SK-MEL-5 (cell line): ENCODE measurements at places on chromosomes 3 and 15.

DNA sequence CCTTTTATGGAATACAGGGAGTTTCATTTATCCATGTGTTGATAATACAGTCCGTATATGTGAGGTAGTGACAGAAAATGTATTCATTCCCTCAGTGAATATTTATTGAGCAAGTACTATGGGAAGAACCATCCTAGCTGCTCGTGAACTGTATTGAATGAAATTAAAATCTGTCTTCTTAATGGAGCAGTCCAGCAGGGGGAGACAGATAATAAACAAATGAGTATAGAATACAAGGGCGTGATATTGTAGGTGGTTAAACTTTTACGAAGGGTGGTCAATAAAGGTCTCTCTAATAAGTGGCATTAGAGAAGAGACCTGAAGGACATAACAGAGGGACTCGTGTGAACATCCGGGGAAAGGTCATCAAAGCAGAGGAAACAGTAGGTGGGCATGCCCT is 62.7 kb upstream of the OSTN start:
- peak; percentile 61 for DNase-seq

- DNase-seq, result no peak
Observed at GRCh38 chr15:70112074-70112395, 14.3 kb upstream of the TLE3 start.

GRCh38 chr15:66985653-66986052 is 79.7 kb upstream of the SMAD3 start:
- DNase-seq, result no peak

DNA sequence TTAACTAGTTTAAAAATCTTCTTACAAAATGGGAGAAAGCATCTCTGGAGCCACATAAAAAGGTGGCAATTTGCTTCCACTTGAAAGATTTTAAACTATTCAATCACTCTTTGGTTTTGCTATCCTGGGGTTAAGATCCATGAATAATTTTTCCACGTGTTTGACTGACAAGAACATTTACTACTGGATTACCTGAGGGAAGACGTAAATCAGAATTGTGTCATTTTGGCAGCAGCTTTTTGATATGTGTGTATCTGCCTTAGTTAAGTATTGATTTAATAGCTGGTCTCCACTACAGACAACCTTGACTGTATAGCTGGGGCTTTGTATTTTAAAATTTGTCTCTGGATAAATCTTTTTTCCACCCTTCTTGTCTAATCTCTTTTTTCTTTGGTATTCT is 228.3 kb downstream of the EPHA3 start:
- no peak for DNase-seq

DNA sequence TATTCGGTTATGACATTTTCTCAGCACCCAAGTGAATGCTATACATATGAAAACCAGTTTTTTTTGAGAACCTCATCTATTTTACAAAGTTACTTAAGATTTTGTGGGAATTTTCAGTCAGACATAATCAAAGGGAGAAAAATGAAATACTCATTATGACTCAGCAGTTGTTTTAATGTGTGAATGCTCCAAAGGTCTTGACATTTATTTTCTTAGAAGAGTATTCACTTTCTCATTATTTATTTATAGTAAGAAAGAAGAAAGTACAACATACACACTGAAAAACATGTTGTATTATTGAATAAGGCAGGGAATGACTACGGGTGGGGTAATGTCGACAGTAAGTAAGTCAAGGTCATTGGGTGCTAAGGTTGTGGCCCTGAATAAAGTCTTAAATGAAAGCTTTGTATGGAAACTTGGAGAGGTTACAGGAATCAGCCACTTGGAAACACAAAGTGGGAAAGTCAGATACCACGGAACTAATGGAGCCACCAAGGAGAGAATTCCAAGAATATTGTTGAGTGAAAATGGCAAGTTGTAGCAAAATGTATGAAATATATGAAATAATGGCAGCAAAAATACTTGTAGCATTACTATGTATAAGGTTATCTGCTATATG is 844.5 kb downstream of the TBL1XR1 start:
- peak; percentile 5 for DNase-seq

DNA sequence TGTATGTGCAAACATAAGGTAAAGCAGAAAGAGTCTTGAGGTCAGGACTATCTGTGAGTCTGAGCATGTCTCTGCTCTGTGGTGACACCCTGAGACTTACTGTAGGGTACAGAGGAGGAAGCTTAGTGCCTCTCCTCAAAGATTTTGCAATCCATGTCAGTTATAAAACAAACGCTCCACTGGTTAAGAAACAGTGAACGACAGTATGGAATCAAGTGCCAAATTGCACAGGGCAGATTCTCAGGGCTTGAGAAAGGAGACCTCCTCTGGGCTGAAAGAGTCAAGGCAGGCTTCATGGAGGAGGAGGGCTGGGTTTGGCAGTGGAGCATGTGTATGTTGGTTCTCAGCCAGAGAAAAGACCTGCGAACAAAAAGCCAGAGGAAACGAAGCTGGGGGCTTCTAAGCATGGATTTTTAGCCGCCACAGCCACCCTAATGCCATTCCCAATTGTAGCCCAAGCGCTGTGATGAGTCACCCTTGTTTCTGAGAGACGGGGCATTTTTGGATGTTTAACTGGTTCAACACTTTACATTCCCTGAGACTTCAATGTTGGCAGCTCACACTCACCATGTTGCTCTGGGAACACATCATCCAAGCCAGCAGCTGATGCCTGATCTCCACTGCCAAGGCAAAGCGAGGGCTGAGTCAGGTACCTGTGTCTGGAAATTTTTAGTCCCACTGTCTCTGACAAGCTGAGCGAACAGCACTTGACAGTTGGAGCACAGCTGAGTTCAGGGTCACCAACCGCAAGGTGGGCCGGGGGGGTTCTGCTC is 3.4 kb upstream of the DGKG start:
- DNase-seq, result no peak

DNA sequence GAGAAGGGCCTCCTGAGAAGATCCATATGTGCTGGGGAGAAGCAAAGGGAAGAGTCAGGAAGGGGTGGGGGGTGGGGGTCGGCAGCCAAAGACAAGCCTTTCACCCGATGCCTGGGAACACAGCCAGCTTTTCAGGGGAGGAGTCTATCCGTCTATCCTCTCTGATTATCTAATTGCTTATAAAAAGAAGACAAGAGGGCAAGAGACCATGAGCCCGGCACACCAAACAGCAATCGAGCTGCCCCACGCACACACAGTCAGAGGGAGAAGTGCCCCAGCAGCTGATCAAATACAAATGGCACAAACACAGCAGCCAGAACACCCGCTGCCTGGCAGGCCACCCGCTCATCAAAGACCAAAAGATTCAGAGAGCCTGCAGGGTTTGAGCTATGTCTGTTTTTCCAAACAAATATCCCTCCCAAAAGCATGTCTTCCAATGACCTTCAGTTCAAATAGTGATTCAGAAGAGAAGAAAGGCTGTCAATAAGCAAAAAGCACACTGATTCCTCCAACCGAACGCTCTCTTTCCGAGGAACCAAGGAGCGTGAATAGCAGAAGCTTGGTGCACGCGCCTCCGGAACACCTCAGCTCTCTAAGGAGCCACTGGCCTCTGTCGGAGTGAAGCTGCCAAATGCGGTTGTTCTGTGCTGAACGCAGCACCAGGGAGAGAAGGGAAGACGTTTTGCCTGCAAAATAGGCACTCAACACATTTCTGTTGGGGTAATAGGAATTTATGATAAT is 419.2 kb downstream of the OCA2 start:
- no peak for DNase-seq

DNA sequence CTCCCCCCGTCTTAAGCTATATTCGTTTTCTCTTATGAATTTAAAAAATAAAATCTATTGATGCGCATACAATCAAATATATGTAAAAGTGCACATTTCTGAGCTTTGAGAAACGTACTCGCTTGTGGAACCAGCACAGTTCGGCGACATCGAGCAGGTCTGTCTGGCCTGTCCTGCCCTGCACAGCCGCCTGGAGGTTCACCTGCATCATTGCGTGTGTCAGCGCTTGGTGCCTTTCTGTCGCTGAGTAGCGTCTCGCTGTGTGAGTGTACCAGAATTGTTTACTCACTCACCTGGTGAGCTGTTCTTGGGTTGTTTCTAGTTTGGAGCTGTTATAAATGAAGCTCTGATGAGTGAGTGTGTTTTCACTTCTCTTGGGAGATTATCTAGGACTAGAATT is 104.0 kb downstream of the VGLL4 start:
- no peak for DNase-seq

DNA sequence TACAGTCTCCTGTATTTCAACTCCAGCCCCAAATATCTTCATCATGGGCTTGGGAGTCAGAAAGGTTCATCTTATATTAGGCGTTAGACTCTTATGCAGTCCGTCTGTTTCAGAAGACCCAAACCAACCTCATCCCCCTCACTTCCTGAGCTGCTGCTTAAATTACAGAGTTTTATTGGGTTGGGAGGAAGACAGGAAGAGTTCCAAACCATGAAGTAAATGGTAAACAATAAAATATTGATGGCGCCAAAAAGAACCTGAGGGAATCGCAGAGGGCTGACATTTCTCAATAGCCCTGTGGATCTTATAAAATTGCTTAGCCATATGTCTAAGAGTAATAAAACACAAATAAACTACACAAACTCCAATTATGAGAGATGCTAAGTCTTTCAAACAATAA is 116.9 kb upstream of the C3orf80 start:
- DNase-seq, result no peak

DNA sequence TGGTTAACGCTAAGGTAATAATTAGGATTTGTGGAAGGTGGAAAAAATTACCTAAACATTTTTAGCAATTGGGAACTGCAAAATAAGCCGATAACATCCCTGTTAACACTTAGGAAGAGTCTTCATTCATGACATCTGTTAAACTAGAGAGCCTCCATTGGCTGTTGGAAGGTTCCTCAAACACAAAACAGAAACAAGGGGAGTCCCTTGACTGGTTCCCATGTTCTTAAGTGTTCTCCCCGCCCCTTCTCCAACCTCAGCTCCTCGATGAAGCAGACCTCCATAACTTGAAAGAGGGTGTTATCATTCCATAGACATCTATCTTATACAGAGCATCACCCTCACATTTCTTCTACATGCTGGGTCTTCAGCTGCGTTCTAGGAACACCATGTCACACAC is 2.5 kb downstream of the SLC22A13 start:
- DNase-seq, result no peak

DNA sequence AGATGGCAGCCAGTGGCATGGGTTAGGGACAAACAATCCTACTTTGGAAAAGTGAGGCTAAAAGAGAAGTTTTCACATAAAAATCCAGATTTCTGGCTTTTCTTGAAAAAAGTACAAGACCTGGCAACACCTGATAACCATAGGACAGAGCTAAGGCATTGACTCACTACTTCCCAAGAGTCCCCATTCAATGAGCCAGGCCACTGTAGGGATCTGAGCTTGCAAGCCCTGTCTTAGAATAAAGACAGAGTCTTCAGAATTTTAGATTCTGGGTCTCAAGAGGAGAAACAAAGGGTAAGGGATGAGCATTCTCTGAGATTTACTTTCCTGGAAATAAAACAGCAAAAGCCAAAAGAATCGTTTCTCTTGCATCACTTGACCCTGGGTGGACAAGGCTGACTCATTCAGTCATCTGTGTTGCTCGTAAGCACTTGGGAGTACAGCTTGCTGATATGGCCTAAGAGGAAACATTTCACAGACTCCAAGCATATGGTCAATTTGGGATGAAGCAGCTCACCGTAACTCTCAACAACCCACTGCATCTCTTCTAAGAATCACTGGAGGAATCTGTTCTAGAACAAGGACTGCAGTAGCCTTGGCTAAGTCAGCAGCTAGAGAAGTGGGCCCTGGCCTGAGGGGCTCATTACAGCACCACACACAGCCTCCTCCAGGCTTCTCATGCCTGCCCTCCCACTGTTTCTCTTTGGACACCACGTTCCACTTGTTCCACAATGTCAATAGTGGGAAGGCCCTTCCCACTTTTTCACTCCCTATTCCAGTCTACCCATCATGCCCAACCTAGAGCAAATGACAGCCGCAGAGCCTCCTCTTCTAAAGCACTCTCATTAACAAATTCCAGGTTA is 86.2 kb downstream of the RFTN1 start:
- DNase-seq, result no peak

DNA sequence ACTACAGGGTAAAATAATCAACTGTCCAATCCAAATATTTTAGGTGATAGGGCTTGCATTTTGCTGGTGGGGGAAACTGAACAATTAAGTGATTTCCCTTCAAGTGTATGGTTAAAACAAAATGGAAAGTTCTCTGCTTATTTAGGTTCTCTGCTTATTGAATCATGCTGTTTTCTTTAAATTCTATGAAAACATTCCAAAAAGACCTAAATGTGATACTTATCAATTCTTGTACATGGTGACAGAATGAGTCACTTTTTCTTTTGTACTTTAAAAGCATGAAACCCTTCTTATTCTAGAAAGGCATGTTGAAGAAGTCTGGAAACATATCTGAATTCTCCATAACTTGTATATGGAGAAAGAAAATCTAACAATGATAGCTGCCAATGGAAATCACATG is 192.6 kb downstream of the FMN1 start:
- DNase-seq, result no peak

DNA sequence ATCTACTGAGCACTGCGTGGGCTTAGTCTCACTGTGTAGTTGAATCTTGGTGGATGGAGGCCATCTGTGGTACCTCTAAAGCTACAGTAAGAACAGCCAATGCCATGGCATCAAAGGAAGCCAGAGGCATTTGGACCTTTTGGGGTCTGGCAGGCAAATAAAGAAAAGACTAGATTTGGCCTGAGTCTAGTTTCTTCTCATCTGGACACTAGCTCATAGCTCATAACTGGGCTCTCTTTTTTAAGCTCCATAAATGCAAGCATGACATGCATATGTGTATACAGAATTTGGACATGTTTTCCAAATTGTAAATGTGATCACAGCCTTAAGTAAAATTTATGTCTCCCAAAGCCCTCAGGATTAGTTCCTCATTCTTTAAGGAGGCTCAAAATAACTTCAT is 107.5 kb downstream of the CNTN6 start:
- DNase-seq, result no peak

GRCh38 chr3:44678480-44679116 is 30.1 kb downstream of the ZNF35 start:
- DNase-seq, result no peak

DNA sequence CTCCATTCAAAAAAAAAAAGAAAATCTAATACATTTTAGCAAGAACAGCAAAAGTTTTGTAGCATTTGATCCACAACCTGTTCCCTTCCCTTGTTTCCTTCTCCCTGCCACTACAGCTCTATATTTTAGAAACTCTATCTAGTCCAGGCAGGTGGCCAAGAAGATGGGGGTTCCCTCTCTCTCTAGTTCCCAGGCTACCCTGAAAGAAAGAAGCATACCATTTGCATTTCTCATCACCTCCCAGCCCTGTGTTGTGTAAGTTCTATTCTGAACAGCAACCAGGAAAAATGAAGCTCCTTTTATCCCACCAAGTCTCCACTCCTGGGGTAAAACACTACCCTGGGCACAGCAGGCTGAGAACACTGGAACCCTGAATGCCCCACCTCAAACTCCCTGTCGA is 100.0 kb downstream of the PCCB start:
- no peak for DNase-seq

- DNase-seq, result no peak
Observed at GRCh38 chr3:124812291-124813265, 74.6 kb downstream of the ITGB5 start.

GRCh38 chr3:45016916-45017315 is 9.2 kb upstream of the CLEC3B start:
- no peak for DNase-seq
